ENCODE measurements at places on chromosomes 13 and 19.

DNA sequence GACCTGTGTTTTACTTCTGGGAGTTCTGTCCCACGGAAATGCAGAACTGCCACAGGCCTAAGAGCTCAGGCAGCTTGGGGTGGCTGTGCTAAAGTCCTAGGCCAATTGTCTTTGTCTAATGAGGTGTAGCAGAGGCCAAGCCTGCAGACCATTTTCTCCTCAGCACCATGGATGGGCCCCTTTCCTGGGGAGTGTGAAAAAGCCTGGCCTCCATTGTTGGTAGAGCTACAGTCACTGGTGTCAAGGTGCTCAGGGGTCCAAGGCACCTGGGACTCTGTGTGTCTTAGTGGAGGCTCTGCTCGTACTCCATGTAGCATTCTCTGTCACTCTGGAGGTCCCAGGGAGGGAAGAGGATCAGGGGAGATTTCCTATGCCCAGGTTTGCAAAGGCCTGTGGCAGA, 329.6 kb downstream of the SLITRK5 start:
- DNase-seq, result peak; percentile 1

- DNase-seq, result no peak
These were observed 82.8 kb downstream of the SIPA1L3 start for GRCh38 chr19:37989855-37990254.

GRCh38 chr19:33488826-33489225, 32.8 kb downstream of the PEPD start:
- DNase-seq, result no peak

DNA sequence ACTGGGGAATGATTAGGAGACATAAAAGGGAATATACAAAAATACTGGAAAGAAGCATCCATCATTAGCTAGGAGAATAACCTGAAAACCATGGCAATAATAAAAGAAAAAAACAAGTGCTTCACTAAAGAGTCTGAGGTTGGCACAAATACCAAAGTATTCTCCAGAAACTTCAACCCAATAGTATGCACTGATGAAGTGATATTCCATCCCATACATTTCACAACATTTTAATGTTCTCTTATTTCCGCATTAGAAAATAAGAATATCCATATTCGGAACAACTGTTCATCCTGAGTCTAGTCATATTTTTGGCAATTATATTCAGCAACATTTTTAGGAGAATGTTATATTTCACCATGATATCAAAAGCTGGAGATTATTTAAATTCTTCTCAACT, 116.2 kb downstream of the POSTN start:
- no peak for DNase-seq

GRCh38 chr19:50327461-50328223, 1.5 kb downstream of the KCNC3 start:
- no peak for DNase-seq

- DNase-seq, result no peak
These were observed 1.1 kb upstream of the GJA3 start for GRCh38 chr13:20161951-20162300.

DNA sequence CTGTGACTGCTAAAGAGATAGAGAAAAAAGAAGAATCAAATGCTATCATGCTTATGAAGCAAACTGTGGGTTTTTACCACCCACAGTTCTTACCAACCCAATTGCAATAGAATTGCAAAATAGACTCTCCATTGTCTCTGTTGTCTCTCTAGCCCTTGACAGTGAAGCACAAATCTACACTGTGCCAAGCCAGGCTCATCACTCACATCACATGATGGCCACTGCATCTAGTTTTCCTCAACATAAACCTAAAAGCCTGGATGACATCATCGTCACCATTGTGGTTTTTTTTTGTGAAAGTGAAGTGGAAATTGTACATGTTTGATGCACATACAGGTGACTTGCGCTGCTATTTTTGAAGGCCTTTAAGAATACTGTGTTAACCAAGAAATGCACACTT, 56.1 kb downstream of the KL start:
- no peak for DNase-seq

GRCh38 chr19:47353307-47353712, 4.2 kb downstream of the DHX34 start:
- DNase-seq, result peak; percentile 50

- DNase-seq, result peak; percentile 9
These were observed 752 bp upstream of the EDNRB start for GRCh38 chr13:77919246-77919920.

DNA sequence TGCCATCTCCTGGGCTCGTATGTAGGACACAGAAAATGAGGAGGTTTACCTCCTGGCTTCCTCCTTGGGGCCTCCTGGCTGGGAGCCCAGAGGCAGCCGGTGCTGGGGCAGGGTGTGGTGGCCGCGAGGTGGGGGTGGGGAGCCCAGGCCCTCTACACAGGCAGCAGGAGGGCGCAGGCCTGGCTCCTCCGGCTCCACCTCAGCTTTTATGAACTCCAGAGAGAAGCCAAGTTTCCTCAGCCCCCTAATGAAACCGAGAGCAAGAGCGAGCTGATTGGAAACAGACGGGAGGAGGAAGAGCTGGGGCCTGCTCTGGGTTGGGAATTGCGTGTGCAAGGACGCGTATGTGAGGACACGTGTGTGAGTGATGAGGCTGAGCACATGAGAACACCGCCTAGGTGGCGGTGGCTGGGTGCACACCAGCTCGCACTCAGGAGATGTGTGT, 23.1 kb downstream of the LYL1 start:
- DNase-seq, result no peak

- DNase-seq, result no peak
These were observed 289.5 kb downstream of the SHISA2 start for GRCh38 chr13:25762281-25762680.

DNA sequence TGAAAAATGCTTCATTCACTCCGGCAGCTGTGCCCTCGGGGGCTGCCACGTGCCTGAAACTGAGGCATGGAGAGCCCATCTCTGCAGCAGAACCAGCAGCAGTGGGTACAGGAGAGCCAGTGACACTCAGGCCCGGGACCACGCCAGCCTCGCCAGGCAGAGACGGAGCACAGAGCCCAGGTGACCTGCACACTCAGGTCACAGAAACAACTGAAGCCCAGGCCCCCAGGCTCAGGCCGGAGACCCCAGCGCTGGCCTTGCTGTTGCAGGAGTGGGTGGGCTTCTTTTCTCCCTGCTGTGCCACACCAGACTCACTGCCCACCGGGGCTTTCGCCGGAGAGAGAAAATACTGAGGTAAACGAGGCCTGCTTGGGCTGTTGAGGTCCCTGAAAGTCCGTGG, 117.3 kb downstream of the SOX1 start:
- DNase-seq, result no peak

- no peak for DNase-seq
These were observed 27.6 kb upstream of the USP12 start for GRCh38 chr13:27199211-27199610.

DNA sequence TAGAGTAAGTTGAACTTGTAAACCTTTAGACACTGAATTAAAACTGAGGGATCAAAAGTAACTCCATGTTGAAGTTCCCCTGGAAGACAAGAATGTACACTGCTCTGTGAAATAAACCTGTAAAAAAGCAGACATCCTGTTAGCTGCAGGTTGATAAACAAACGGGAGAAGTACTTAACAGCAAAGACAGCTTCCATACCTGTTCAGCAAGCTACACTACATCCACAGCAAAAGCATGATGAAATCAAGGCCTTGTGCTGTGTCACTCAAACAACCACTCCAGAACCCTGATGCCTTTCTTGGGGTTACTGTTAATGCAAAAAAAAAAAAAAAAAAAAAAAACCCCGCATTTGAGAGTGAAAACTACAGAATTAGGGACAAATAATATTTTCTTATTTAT, 20.8 kb downstream of the ANKRD10 start:
- no peak for DNase-seq

DNA sequence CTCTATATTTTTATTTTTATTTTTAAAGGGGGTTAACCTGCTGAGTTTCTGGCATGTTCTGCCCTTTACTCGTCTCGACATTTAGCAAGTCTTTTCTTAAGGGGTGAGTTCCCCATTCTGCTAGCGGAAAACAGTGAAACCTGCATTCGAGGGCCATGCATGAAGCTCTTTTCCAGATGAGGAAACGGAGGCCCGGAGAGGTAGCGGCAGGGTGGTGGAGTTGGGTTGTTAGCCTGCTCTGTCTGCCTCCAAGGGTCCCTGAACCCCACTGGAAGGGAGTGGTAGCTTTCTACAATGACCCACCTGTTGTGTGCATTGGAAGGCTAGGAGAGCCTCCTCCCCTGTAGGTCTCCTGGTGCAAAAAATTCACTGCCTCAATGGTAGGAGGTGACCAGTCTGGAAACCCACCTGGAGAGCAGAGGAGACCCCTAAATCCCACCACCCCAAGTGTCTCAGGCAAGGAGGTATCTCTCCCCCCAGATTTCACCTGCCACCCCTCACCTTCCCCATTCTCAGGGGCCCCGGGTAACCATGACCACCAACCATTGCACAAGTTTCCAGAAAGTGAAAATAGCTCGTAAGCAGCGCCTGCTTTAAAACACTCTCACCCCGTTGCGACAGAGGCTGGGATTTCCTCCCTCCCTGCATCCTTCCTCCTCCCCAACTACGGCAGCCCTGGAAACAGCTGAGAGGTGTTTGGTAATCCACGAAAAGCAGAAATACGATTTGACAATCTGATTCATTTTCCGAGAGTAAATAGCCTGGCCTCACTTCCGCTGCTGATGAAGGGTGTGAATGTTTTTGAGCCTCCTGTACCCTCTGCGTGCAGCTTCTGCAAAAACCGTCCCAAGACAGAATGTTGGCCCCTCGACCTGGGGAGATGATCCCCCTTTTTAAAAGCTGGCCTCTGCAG, 3.5 kb downstream of the KLF2 start:
- DNase-seq, result no peak

DNA sequence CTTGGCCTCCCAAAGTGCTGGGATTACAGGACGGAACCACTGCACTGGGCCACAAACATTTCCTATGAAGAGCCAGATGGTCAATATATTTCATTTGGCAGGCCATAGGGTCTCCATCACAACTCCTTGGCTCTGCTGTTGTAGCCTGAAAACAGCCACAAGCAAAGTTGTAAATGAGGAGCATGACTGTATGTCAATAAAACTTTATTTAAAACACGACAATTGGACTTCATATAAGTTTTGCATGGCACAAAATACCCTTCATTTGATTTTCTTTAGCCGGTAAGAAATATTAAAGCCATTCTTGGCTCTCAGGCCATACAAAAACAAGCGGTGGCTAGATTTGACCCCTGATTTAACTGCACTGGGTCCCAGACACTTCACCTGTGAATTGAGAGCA, 3.1 kb upstream of the FPR1 start:
- no peak for DNase-seq

- DNase-seq, result no peak
These were observed 151.0 kb downstream of the DPF1 start for GRCh38 chr19:38072776-38073750.

- DNase-seq, result peak; percentile 43
These were observed 6.5 kb upstream of the HSD17B14 start for GRCh38 chr19:48842789-48843162.

GRCh38 chr19:50796128-50796633, 6.0 kb downstream of the ACP4 start:
- no peak for DNase-seq

DNA sequence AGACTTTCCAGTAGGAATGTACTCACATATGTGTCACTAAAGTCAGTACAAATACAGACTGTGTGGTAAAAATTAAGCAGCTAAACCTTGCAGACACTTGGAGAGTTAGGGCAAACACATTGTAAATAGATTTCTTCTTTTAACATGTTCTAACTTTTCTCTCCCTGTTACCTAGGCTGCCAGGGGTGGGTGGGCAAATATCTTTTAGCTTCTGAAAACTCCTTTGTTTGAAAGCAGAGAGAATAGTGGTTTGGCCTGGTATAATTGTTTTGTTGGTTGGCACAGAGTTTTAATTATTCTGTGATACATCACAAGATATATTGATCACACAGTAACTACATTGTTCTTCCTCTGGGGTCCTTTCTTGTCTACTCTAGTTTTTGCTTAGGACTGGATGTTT, 289.8 kb upstream of the DACH1 start:
- DNase-seq, result no peak

GRCh38 chr13:76735641-76736040, 150.6 kb downstream of the KCTD12 start:
- no peak for DNase-seq

DNA sequence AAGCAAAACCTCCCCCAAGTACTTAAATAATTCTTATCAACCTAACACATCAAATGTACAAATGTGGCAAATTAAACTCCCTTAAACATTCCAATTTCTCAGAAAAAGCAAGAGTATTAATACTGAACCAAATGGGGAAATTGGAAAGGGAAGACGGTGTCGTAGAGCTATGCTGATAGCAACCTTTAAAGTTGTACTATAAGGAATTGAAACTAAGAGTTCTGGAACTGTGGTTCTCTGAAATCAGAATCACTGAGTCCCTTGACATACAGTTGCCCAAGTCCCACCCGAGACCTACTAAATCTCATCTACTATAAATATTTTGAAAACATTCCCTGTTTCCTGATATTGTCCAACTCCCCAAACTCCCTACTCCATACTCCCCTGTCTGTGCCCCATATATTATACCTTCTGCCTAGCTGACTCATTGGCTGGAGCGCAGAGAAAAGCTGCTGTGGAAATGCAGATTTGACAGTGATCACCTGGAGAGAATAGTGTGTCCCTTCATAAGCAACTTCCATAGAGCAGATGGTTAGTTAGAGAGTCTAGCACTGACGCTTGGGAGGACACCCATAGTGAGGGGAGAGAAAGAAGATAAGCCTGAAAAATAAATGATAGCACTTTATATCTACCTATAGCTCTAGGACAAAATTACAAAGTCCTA, 51.4 kb upstream of the ITM2B start:
- no peak for DNase-seq

- no peak for DNase-seq
These were observed 59.8 kb downstream of the SCEL start for GRCh38 chr13:77595166-77595810.

DNA sequence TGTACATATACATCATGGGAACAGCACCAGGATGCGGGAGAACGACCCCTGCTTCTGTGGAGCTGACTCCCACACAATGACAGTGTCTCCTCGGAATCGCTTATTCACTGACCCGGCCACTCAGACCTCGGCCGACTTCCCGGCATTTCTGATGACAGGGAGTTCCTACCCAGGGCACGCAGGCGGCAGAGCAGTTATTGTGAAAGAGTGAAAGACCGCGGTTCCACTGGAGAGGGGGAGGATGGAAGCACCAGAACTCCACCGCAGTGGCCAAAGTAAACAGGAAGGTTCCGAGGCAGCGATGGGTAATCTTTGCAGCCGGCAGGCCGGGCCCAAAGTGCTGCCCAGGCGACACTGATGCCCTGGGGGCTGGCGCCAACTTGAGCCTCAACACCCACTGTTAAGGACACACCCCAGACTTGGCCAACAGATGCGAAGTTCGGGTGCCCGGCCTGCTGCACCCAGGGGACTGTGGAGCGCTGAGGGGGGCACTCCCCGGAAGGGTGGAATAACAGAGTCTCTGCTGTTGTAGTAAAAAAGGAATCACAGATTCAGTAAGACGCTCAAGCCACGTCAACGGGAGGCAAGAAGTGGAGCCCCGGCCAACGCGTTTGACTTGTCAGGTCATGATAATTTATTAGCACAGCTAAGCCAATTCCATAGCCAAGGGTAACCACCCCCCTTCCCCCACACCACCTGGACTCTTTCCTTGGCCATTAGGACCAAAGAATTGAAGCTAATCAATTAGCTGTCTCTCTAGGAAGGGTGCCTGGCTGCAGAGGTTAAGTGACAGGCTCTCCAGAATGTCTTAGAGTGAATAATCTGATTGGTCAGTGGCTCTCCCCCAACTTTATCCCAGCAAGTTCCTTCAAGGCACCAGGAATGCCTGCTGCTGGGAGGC, 5.8 kb downstream of the MLLT1 start:
- peak; percentile 75 for DNase-seq

All from kidney tubule cell (primary cell).